ENCODE measurements at places on chromosomes 7 and 10.

GRCh38 chr7:22252936-22253536 is 103.9 kb downstream of the RAPGEF5 start:
- no peak for DNase-seq

- no peak for DNase-seq
These were observed 3.2 kb upstream of the LIPF start for GRCh38 chr10:88661018-88661417.

GRCh38 chr10:93992400-93993030 is 1.2 kb upstream of the PLCE1 start:
- no peak for DNase-seq

DNA sequence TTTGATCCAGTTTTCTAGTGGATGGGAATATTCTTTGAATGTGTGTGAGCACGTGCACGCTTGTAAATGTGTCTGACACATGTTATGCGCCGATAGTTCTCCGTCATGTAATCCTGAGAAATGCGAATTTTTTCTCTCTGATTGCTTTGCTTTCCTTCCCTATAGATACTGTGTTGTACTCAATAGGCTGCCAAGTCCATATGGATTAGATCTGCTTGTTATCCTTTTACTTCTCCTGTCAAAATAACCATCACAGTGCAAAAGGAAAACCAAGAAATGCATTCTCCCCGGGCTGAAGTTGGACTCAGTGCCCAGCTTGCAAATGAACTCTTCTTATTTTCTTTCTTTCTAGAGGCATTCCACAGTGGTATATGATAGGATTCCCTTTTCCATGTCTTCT is 131.9 kb downstream of the KIAA1217 start:
- no peak for DNase-seq

GRCh38 chr7:135886345-135887132 is 90.6 kb downstream of the MTPN start:
- no peak for DNase-seq

DNA sequence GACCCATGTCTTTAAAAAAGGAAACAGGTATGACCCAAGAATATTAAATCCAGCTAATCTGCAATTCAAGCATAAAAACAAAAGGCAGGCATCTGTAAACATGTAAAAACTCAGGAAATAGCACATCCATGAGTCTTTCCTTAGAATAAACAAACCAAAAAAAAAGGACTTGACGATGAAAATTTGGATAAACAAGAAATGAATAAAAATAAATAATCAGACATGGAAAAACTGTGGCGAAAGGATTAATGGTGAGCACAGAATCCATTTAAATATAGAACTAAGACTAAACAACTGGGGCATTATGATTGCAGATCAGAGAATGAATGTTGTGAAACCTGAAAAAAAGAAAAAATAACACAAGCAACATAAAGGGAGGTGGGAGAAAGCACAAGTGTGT is 170.1 kb downstream of the DOCK4 start:
- no peak for DNase-seq

DNA sequence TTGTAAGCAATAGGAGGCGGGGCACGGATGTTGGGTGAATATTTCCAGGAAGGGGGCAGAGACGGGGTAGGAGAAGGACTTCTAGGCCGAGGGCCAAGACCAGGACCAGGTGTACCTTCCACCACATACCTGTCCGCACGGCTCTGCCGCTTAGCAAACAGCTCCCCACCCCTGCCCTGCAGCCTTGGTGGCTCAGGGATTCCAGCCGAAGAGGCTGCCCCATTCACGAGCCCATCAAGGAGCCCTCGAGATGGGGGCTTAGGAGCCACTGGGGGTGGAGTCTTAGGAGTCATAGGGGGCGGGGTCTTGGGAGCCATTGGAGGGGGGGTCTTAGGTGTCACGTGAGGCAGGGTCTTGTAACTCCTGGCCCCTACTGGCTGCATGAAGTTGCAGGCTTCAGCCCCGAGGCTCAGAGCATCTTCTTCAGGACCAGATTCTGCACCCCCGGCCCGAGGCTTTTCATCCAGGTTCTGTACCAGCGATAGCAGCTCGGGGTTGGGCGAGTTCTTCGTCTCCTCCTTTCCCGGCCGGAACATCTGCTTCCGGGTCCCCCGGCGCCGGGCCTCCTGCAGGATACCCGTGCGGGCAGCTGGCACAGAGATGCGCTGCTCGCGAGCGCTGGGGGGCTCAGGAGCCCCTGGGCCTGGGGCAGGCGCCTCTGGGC is 6.1 kb upstream of the MYOZ1 start:
- DNase-seq = no peak

- no peak for DNase-seq
These were observed 172.1 kb downstream of the DIP2C start for GRCh38 chr10:517241-517830.

DNA sequence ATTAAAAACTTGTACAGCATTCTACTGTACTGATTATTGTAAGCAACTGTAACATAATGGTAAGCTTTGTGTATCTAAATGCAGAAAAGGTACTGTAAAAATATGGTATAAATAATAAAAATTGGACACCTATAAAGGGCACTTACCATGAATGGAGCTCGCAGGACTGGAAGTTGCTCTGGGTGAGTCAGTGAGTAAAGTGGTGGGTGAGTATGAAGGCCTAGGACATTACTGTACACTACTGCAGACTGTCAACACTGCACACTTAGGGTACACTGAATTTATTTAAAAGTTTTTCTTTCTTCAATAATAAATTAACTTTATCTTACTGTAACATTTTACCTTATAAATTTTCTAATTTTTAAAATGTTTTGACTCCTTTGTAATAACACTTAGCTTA is 118.6 kb upstream of the ASAH2 start:
- DNase-seq = no peak

DNA sequence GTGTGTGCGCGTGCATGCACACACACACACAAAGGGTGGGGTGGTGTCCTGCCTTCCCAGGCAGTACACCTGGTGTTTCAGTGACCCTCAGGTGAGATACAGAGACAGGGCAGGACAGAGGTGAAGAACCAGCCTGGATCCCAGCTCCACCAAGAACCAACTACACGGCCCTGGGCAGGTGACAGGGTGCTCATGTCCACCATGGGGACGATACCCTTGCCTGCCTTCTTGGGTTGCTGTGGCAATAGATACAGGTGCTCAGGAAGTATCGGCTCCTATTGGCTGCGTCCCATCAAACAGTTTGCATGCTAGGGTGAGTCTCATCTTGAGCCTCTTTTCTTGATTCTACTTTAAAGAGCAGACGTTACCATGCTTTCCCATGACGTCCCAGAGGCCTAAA is 33.7 kb upstream of the CXCL12 start:
- DNase-seq = no peak

DNA sequence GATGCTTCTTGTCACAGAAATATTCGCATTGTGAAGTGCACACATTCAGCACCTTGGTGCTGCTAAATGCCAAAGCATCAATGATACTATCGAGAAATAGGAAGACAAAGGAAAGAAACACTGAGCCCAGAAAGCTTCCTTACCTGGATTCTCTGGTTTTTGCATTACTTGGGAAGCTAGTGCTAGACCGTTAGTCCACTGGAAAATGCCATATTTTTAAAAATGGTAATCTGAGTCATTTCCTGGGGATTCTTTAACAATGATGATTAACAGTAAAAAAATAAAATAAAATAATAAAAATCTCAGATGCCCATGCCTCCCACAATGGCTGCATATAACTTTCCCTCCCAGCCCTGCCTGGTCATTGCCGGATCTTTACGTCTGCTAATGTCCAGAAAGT is 420.1 kb upstream of the MGMT start:
- DNase-seq = no peak

DNA sequence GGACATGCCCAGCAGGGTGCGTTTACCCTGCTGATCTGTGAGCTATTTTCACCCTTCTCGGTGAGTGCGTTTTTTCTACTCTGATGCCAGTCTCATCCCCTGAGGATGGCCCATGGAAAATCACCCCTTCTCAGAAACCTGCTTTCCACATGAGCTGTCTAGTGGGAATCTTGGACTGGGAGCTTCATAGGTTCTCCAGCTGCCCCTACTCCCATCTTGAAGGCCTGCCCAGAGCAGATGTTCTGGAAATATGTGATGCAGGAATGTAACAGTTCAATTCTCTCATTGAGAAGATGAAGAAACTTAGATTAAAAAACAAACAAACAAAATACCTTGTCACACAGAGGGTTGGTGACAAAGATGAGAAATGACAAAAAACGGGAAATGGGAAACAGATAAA is 146.9 kb upstream of the RAB11FIP2 start:
- DNase-seq = no peak

GRCh38 chr10:15759265-15759664 is 39.5 kb upstream of the ITGA8 start:
- DNase-seq = no peak

GRCh38 chr7:27202018-27202861 is 2.3 kb upstream of the HOXA13 start:
- DNase-seq = no peak

DNA sequence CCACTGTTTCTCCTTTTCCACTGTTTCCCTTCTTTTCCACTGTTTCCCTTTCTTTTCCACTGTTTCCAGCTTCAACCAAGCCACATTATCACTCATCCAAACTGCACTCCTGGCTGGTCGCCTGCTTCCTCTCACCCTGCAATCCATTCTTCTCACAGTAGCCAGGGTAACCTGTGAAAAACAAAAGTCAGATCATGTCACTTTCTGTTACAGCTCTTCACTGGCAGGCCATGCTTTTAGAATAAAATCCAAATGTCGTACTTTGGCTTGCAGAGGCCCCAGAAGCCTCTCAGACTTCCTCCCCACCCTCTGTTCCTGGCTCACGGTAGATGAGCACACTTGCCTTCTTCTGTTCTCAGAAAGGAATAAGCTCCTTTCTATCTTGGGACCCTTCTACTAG is 33.9 kb downstream of the STARD3NL start:
- no peak for DNase-seq

DNA sequence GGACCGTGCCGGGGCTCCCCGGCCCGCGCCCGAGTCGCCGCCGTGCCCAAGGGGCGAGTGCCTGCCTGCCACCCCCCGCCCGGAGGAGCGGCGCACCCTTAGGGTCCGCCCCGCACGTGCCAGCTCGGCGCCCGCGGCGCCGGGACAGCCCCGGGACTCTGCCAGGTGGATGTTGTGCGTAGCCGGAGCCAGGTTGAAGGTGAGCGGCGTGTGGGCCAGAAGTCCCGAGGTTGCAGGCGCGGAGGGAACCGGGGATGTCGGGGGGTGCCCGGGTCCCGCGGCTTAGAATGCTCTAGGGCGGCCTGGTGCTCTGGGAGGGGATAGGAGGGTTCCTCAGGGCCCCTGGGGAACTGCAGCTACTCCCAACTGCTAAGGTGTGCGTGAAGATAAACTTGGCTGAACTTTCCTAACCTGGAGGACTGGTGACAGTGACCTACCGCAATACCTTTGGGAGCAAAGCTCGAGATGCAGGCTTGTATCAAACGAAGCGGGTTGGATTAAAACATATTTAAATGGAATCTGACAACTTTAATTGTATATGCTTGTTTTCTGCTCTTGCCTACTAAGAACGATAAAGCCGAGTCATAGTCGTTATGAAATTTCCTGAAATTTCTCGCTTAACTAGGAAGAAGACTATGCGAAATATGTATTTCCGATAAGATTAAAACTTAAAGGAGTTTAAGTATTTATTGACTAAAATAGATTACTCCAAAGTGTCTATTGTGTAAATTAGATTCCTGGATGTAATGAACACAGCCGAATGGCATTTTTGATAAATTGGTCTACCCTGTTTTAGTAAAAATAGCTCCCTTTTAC is at the start of gene CUX1:
TSS of gene CUX1 (plus strand) at position 156 of the 816 bp plus-strand sequence. CDS start at position 170, 14 bp downstream.
- no peak for DNase-seq

DNA sequence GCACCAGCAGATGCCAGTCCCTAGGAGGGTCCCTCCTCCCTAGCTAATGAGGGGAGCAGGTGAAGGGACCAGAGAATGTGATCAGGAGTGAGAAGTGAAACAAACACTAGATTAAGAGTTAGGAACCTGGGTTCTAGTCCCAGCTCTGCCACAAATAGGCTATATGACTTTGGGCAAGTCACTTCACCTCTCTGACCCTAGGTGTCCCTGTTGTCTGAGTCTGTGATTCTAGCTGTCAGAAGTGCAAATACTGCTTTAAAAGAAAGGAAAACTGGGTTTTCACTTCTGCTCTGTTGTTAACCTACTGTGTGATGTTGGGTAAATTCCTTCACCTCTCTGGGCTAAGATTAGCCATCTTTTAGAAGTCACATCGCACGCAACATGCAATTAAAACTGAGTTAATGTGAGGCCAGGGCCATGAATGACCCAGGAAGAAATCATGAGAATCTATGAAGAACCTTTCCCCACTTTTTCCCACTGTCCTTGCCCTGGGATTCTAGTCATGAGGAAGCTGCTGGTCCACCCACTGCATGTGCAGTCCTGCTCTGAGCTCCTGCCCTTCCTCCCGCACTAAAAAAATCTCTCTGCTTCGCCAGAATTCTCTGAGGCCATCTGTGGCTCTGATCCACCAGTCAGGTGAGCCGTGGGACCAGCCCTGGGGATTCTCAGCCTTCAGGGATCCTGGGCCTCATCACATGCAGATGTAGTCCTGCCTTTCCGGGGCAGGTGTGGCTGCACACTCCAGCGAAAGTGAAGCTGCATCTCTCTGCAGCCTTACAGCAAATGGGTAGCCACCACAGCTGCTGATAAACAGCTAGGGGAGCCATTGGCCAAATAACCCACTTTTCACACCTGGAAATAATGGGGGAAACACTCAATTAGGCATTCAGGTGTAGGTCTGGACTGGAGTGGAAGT is 181.7 kb downstream of the PLXNA4 start:
- no peak for DNase-seq

GRCh38 chr7:42494736-42495135 is 257.7 kb upstream of the GLI3 start:
- no peak for DNase-seq
